Fibroblast of skin of abdomen (primary cell): ENCODE measurements at places on chromosomes 2 and 18.

GRCh38 chr2:178806543-178806942, 680 bp downstream of the TTN start:
- DNase-seq: no peak

- peak; percentile 85 for DNase-seq
Measured at GRCh38 chr2:188986839-188987238, 12.7 kb downstream of the COL3A1 start.

DNA sequence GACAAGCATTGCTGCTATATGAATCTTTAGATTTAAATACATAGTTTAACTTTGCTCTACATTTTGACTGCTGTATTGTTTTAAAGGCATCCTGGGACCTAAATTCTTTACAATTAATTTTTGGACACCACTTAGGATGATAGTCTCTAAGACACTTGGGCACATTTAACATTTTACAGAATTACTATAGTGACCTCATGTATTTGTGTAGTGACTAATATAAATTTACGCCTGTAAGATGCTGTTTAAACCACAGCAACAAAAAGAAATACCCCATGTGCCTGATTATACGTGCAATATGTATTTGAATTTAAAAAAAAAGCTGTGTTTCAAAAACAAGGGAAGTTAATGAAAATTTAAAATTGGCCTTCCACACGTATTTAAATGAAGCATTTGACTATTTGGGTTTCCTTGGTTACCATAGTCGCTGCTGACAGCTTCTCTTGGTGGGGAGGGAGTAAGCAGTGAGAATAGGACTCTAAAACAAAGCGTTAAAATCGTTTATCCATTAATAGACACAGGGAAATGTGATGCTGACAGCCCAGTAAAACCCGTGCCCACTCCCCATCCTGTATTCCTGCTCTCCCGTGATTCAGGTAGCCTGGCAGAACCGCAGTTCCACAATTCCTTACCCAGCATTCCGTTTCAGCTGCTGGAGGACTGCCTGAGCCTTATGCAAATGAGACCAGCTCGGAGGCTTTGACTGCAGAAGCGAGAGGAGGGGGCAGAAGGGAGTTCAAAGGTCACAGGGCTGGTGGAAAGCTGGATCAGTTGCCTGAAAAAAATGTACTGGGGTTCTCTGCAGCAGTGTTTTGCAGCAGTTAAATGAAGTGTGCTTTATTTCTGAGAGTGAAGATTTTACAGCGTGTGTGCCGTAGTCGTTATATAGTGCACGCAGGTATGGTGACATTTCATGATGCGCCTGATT, 104.3 kb downstream of the CSRNP3 start:
- DNase-seq: no peak

DNA sequence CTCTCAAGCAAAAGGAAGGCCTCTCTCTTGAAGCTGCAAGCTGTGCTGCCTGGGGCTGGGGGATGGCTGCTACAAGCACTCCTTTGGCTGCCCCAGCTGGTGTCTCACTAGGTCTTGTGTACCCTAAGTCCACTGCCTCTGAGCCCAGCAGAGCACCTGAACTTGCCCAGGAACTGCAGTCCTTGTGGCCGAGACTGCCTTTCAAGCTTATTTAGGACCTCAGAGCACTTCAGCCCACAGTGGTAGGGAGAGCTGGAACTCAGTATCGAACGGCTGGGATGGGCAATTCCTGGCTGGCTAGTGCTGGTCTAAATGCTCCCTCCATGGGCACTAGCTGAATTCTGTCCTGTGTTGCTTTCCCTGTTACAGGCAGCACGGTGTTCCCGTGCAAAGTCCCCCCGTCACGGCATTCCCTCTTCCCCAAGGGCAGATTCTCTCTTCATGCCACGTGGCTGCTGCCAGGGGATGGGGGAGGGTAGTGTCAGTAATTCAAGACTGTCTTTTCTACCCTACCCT, 25.9 kb downstream of the STPG4 start:
- DNase-seq: no peak

GRCh38 chr2:74414881-74415761, 6.3 kb downstream of the C2orf81 start:
- DNase-seq: no peak
